ENCODE measurements at places on chromosomes 3 and 15. TPM values are rescaled to one million over a fixed set of nuclear protein-coding genes. Genes with fewer than 3 reads are reported as not detected.

DNA sequence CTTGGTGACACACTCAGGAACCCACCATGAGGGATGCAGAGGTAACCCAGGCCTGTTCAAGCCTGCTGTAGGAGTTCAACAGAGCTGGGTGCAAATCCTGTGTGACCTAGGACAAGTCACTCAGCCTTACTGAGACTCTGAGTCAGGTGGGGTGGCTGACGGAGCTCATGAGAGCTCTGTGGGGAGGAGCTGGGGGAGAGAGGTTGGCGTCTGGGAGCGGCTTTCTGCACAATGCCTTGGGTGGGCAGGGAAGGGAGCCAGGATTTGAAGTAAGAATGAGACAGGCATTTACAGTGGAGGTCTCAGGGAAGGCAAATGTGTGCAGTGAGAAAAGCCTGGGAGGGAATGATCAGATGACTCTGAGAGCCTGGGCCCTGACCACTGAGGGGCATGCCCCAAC, 18.3 kb downstream of the C3orf18 start:
- H3K4me1 ChIP-seq, result no peaks in the 10 kb centered on the region
- DNase-seq, result no peak
- no peak overlapping the region for H3K4me3 ChIP-seq
- no peak overlapping the region for H3K27ac ChIP-seq

GRCh38 chr15:56699743-56700142, 33.6 kb downstream of the ZNF280D start:
- no peak overlapping the region for H3K27ac ChIP-seq
- no peaks in the 10 kb centered on the region for H3K4me1 ChIP-seq
- DNase-seq, result no peak
- H3K27me3 ChIP-seq, result no peaks in the 10 kb centered on the region
- no peak overlapping the region for H3K4me3 ChIP-seq
- peaks cover 69% of the 10 kb centered on the region for H3K36me3 ChIP-seq

- no peak overlapping the region for H3K27ac ChIP-seq
- no peaks in the 10 kb centered on the region for H3K4me1 ChIP-seq
- no peaks in the 10 kb centered on the region for H3K36me3 ChIP-seq
- no peaks in the 10 kb centered on the region for H3K27me3 ChIP-seq
These were observed 10.4 kb downstream of the ZBED2 start for GRCh38 chr3:111584744-111585143.

DNA sequence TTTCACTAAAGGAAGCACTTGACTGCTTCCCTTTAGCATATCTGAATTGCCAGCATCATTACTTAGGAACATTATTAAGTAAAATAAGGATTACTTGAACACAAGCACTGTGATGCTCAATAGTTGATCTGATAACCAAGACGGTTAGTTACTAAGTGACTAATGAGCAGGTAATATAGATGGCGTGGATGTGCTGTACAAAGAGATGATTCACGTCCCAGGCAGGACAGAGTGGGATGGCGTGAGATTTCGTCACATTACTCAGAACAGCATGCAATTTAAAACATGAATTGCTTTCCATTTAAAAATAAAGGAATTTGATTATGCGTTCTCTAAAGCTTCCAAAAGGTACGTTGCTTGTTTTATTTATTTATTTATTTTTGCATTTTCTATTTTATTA, 240.0 kb upstream of the ARHGEF26 start:
- no peaks in the 10 kb centered on the region for H3K27me3 ChIP-seq
- H3K4me3 ChIP-seq, result no peak overlapping the region
- no peaks in the 10 kb centered on the region for H3K36me3 ChIP-seq
- H3K4me1 ChIP-seq, result no peaks in the 10 kb centered on the region

GRCh38 chr3:66615643-66616301, 115.0 kb upstream of the LRIG1 start:
- H3K36me3 ChIP-seq, result no peaks in the 10 kb centered on the region
- no peak for DNase-seq
- no peak overlapping the region for H3K27ac ChIP-seq
- H3K4me3 ChIP-seq, result no peak overlapping the region
- H3K27me3 ChIP-seq, result no peaks in the 10 kb centered on the region

DNA sequence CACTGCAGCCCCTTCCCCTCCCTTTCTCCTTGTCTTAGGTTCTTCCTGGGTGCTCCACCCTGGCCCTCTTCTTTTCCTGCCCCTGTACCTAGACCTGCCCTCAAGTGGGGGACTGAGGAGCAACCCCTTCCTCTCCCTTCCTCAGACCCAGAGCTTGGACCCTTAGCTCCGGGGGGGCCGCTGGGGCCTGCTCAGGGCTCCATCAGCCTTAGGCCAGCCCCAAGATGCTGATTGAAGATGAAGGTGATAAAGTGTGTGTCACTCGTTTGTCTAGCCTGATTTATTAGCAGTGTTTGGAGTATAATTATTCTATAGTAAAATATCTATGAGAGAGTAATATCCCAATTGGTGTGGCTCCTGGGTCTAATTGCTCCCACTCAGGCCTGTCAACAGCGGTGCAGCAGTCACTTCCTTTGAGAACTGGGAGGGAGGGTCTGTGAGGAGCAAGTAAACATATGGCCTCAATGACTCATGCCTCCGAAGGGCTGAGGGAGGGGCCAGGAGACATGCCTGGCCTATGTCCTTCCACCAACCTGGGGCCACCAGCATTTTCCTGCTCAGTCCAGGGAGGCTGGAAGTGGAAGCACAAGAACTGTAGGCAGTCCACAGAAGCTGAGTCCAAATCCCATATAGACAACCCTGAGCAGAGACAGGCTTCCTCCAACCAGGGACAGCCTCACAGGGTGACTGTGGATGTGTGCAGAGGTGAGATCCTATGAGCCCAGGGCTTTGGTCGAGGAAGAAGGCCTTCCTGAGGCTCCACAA, 123.2 kb downstream of the DNAJB8 start:
- no peak overlapping the region for H3K4me3 ChIP-seq
- H3K27me3 ChIP-seq, result no peaks in the 10 kb centered on the region
- H3K27ac ChIP-seq, result no peak overlapping the region
- H3K4me1 ChIP-seq, result peaks cover 3% of the 10 kb centered on the region

DNA sequence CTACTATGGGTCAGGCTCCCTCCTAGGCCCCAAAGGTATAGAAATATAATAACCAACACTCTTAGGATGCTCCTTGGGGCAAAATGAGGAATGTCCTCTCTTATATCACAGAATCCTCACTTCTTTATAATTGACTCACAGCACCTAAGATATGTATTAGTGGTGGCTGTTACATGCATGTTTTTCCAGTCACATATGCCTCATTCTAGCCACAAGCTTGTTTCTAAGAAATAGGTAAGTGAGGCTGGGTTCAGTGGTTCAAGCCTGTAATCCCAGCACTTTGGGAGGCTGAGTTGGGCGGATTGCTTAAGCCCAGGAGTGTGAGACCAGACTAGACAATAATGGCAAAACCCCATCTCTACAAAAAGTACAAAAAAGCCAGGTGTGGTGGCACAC, 57.9 kb upstream of the PSMD6 start:
- no peak overlapping the region for H3K4me3 ChIP-seq
- no peak for DNase-seq
- H3K27ac ChIP-seq, result no peak overlapping the region
- no peaks in the 10 kb centered on the region for H3K36me3 ChIP-seq

DNA sequence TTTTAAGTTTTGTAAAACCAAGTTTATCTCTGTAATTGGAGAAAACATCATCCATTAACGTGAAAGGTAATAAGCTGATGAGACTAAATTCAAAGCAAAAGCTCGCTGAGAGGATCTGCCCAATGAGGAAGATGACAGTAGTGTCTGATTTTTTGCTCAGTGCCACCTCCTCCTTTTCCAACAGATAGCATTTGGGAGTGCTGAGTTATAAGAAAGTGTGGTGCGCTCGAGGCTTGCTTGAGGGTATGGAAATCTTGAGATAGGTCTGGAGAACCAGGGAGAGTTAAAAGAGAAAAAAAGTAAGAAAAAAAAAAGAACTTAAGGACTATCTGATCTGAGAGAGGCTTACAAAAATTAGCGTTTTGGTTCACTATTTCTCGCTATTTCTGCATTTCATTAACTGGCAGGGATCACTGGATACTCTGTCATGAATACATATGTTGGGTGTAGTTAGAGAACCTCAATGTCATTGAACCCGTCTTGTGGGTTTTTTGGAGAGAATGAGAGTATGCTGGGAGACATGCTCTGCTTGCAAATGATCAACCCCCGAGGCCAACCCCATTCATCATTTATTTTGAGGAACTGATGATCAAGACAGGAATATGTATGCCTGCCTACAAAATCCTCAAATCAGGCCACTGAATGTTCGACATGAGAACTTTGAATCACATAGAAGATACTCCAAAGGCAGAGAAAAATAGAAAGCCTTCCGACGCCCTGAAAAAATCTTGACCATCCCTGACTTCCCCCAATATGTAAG, 973 bp upstream of the USP13 start:
- H3K27ac ChIP-seq, result peak overlapping the region; percentile 97
- no peaks in the 10 kb centered on the region for H3K36me3 ChIP-seq
- no peaks in the 10 kb centered on the region for H3K27me3 ChIP-seq
- no peak for DNase-seq
- peak overlapping the region; percentile 88 for H3K4me3 ChIP-seq
- H3K4me1 ChIP-seq, result peaks cover 24% of the 10 kb centered on the region

DNA sequence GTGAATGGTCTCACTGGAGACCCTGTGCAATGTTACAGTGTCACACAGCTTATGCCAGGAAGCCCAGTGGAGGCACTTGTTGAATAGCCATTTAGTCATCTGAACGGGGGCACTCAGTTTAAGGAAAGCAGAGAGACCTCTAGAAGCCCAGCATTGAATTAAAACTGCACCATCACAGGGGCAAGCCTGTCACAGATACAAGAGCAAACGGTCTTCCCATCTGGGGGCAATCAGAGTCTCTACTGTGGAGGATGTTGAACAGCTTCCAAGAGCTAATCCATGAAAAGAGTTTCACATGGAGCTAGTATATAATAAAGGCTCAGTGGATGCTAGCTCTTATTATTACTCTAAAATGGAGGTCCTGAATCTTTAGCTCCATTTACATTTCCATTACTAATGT, 553.7 kb upstream of the ARRDC4 start:
- H3K4me1 ChIP-seq, result no peaks in the 10 kb centered on the region
- no peak overlapping the region for H3K4me3 ChIP-seq
- DNase-seq, result no peak
- H3K36me3 ChIP-seq, result no peaks in the 10 kb centered on the region
- H3K27me3 ChIP-seq, result no peaks in the 10 kb centered on the region

CFAP20DC gene
- 0.27 TPM for total RNA-seq

DNA sequence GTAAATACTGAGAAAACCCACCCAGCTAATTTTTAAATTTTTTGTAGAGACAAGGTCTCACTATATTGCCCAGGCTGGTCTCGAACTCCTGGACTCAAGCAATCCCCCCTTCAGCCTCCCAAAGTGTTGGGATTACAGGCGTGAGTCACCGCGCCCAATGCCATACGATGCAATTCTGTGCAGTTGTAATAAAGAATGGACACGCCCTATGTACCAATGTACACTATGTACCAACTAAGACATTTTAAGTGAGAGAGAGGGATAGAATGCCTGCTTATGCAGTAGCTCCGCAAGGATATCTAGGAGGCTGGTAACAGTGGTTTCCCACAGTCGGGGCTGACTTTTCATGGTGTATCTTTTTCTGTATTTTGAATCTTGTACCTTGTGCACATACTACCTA, 14.6 kb downstream of the ZNF710 start:
- H3K4me3 ChIP-seq, result no peak overlapping the region
- peaks cover 10% of the 10 kb centered on the region for H3K4me1 ChIP-seq
- H3K36me3 ChIP-seq, result no peaks in the 10 kb centered on the region

GRCh38 chr3:138845181-138845601, 10.5 kb upstream of the PIK3CB start:
- peak overlapping the region; percentile 57 for H3K27ac ChIP-seq
- no peaks in the 10 kb centered on the region for H3K36me3 ChIP-seq
- peaks cover 6% of the 10 kb centered on the region for H3K4me1 ChIP-seq
- H3K4me3 ChIP-seq, result no peak overlapping the region
- H3K27me3 ChIP-seq, result no peaks in the 10 kb centered on the region
- peak; percentile 40 for DNase-seq

GRCh38 chr15:45443645-45444044, 65.3 kb upstream of the GATM start:
- H3K27me3 ChIP-seq, result no peaks in the 10 kb centered on the region
- no peak overlapping the region for H3K27ac ChIP-seq
- H3K4me1 ChIP-seq, result no peaks in the 10 kb centered on the region
- no peaks in the 10 kb centered on the region for H3K36me3 ChIP-seq
- H3K4me3 ChIP-seq, result no peak overlapping the region

DNA sequence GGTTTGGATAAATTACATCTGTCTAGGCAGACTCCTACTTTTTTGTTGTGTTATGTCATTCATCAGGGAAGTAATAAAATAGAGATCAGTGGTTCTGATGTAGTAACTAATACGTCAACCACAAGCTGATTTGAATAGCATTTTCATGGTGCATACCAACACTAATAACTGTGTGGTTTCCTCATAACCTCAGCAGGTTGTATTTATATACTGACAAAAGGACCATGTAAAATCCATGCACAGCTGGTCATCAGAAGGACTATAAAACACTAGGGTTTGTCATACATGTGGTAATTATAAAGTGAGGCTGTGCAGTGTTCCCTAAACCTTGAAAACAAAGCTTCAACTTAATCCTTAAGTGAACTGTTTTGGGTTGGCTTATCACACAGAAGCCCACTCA, 216.8 kb upstream of the RBMS3 start:
- no peaks in the 10 kb centered on the region for H3K36me3 ChIP-seq
- no peak for DNase-seq
- H3K27me3 ChIP-seq, result no peaks in the 10 kb centered on the region
- peaks cover 8% of the 10 kb centered on the region for H3K4me1 ChIP-seq
- H3K4me3 ChIP-seq, result no peak overlapping the region
- H3K27ac ChIP-seq, result no peak overlapping the region

C3orf49 gene
- total RNA-seq, result not detected

GRCh38 chr15:72116731-72117485, 1.0 kb downstream of the MYO9A start:
- peak overlapping the region; percentile 89 for H3K4me3 ChIP-seq
- peaks cover 31% of the 10 kb centered on the region for H3K4me1 ChIP-seq
- H3K36me3 ChIP-seq, result no peaks in the 10 kb centered on the region
- peak; percentile 37 for DNase-seq

DNA sequence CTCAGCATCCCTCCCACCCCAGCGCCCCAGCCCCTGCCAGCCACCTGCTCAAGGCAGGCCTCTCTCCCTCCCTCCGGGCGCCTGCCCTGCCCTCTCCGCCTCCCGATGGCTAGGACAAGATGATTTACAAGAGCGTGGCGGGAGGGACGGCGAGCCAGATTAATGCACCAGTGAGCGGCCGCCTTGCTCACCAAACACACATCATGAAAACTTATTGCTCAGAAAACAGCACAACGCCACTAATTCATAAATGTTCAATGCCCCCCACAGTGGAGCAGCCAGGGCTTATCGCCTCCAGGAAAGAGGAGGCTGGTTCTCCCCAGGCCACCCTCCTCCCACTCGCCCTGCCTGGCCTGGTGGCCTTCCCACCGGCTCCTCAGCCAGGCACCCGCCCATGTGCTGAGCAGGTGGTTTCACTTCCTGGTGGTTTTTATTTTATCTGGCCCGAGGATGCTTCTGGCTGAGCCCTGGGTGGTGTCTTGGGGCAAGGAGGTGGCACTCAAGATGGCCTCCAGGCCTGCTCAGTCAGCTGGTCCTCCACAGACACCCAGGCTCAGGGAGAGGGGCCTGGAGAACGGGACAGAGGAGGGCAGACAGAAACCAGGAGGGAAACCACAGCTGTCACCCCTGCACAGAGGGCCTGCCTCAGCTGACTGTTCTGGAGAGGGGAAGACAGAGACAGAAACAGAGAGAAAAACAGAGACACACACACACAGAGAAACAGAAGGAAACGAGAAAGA, 284.9 kb downstream of the UACA start:
- H3K4me3 ChIP-seq, result no peak overlapping the region
- no peak overlapping the region for H3K27ac ChIP-seq
- H3K36me3 ChIP-seq, result no peaks in the 10 kb centered on the region
- DNase-seq, result peak; percentile 23
- peaks cover 16% of the 10 kb centered on the region for H3K4me1 ChIP-seq

GRCh38 chr3:53996141-53996874, 104.6 kb upstream of the SELENOK start:
- no peak overlapping the region for H3K27ac ChIP-seq
- DNase-seq, result no peak
- no peaks in the 10 kb centered on the region for H3K27me3 ChIP-seq

IL17RE gene
- 1.8 TPM for total RNA-seq

All from heart left ventricle (tissue), 16 donors.